ENCODE measurements at places on chromosomes 6 and 20. TPM values are rescaled to one million over a fixed set of nuclear protein-coding genes. Genes with fewer than 3 reads are reported as not detected.

The RIPOR3 gene
- total RNA-seq: not detected

The DAAM2 gene
- not detected for total RNA-seq

The CST4 gene
- total RNA-seq: 0.25 TPM

The CGAS gene
- 11.6 TPM for total RNA-seq

The TCP11 gene
- not detected for total RNA-seq

The LCA5 gene
- 4.6 TPM for total RNA-seq

The C20orf173 gene
- not detected for total RNA-seq
